Activated CD4-positive, alpha-beta T cell treated with anti-CD3 and anti-CD28 coated beads, Interleukin-2, amount 50 U/mL, for 16 hours (primary cell): ENCODE measurements at places on chromosomes 5 and 9.

GRCh38 chr5:159972538-159973362 is 36.2 kb upstream of the TTC1 start:
- DNase-seq, result no peak

- DNase-seq, result peak; percentile 14
These were observed 49.2 kb downstream of the EQTN start for GRCh38 chr9:27247756-27248155.

DNA sequence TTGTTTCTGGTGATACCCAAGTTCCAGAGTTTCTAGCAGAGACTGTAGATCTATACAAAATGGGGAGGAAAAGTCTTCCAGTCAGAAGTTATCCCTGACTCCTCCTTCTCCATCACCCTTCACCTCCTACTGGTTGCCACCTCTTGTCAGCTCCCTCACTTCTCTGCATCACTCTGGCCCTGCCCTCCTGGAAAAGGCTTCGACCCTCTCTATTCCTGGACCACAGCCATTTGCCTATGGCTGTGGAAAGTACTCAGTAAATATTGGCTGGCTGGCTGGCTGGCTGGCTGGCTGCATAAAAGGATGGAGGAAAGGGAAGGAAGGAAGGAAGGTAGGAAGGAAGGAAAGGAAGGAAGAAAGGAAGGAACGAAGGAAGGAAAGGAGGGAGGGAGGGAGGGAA is 32.7 kb upstream of the ABCA1 start:
- no peak for DNase-seq

DNA sequence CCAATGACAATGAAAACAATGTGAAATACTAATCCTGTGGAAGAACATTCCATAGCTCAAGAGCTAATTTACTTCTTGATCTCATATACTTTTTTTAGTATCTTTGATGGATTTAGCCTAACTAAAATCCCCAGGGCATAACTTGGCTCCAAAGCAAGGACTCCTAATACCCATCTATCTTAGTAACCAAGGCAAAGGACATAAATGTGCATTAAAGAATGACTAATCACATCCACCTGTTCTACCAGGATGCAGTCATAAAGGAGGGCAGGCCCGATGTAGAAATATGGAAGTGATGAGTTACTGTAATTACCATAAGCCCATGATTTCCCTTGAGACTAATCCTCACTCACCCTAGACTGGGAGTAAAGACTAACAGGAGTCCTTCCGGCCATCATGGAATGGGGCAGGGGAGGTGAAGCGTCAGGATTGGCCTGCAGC is 56.9 kb downstream of the KIF24 start:
- no peak for DNase-seq

GRCh38 chr9:135304886-135305285 is 174.7 kb upstream of the PPP1R26 start:
- no peak for DNase-seq

DNA sequence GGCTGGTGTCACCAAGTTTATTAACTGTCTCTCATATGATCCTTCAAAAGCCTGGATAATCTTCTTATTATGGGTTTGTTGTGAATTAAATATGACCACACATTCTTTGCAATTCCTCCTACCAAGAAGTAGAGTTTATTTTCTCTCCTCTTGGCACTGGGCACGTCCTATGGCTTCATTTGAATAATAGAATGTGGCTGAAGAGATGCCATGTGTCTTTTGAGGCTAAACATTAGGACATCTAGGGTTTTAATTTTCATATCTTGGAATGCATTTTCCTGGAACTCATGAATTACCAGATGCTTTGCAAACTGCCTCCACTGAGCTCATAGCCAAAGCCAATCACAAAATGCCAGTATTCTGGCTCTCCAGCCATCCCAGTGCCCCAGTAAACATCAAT is 19.9 kb upstream of the SCGB3A2 start:
- DNase-seq, result no peak

GRCh38 chr9:108759835-108760234 is 96.0 kb downstream of the ACTL7B start:
- no peak for DNase-seq

- no peak for DNase-seq
These were observed 810.4 kb upstream of the GRAMD2B start for GRCh38 chr5:125612776-125613175.

DNA sequence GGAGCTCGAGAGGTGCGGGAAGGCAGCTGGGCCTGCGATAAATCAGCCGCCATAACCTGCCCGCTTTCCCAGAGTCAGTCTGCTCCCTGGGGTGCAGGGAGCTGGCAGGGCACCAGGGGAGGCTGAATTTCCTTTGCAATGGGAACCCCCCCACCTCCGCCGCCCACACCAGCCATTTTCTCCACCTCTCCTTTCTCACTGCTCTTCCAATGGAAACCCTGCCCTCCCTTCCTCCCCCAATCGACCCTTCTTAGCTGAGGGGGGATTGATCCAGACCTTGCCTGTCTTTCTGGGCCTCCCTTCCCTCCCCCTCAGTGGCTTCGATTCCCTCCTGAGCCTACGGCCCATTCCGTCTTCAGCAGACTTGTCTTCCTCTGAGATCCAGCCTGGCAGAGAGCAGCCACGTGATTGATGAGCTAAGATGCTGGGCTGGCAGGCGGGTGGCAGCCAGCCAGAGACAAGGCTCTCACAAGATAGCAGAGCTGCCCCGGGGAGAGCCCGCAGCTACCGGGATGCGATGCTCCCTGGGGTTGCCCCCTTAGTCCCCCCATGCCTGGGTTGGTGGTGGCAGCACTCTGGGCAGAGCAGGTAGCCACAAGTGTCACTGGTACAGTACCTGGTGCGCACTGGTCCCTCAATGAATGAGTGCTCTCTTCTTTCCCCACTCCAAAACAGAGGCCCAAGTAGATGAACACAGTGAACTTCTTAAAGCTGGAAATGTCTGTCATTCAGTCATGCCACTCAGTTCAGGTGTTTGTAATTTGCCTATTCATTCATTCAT is 53.7 kb upstream of the FABP6 start:
- no peak for DNase-seq

- peak; percentile 50 for DNase-seq
These were observed 29.4 kb upstream of the RECK start for GRCh38 chr9:36007316-36007708.

DNA sequence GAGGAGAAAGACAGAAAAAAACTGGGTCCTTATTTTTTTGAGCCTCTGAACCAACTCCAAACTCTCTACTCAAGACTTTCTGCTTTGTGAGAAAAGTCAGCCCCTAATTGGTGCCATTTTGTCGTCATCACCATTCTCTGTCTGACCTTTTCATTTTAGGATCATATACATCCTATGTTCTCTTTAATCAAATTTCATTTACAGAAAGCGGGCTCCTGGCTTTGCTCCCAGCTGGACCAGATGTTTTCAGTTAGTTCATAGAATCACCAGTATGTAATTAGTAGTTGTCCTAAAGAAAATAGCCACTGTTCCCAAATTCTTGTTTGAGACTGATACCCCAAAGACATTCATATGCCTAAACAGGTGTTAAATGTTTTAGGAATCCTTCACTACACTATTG is 28.6 kb upstream of the SLCO4C1 start:
- no peak for DNase-seq

DNA sequence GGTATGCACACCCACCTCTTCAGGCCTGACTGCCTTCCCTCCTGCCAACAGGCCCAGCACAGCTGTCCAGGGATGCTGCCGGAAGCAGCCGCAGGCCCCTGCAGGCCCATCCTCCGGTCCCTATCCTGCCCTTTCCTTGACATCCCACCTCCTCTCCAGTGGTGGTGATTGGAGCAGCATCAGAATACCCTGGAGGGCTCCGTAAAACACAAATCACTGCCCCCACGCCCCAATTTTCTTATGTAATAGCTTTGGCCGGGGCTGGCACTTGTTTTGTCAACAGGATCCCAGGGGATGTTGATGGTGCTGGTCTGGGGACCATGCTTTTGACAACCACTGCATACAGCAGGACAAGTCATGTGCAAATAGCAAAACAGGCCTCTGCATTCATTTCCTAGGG is 274.5 kb downstream of the GADD45G start:
- no peak for DNase-seq

DNA sequence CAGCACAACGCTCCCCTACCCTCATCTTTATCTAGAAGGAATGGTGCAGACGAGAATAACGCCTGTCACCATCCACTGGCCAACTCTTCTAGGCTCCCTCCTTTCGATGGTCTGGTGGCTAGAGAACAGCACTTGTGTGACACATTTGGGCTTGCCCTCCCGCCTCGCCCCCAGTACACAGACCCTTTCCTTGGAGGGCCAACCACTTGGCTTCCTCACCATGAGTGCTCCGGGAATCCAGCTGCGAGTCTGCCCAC is 1.4 kb downstream of the GNAQ start:
- DNase-seq, result peak; percentile 37

DNA sequence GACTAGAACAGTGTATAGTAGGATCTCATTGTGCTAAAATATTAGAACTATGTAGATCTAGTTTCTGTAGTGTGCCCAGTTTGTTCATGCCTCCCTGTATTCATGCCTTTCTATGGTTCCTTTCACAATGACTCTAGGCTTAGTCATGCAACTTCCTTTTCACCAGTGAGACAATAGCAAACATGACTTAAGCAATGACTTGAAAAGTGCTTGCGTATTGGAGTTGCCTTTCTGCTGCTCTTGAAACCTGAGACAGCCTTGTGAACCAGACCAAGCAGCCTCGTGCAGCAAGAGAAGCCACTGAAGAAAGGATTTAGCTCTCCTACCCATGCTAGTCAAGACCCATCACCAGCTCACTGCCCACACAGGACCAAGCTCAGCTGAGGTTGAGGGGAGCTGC is 294.5 kb upstream of the TAS2R1 start:
- DNase-seq, result peak; percentile 40

DNA sequence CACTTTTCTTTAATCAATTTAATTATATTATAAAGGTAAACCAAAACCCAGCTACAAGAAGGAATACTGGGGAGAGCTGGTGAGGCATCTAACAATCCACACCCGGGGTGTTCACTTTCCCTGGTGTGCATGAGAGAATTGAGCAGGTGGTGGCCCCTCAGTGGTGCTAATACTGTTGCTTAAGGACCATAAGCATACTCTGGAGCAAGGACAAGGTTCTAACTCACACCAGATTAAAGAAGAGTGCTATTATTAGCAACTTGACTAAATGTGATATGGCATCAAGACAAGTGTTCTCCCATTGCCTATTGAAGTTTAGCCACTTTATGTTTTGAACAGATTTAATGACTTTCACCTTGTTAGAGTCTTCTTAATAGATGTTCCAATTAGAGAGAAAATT is 8.8 kb downstream of the RGS7BP start:
- DNase-seq, result no peak

GRCh38 chr5:139363937-139364336 is 19.2 kb downstream of the SLC23A1 start:
- no peak for DNase-seq

DNA sequence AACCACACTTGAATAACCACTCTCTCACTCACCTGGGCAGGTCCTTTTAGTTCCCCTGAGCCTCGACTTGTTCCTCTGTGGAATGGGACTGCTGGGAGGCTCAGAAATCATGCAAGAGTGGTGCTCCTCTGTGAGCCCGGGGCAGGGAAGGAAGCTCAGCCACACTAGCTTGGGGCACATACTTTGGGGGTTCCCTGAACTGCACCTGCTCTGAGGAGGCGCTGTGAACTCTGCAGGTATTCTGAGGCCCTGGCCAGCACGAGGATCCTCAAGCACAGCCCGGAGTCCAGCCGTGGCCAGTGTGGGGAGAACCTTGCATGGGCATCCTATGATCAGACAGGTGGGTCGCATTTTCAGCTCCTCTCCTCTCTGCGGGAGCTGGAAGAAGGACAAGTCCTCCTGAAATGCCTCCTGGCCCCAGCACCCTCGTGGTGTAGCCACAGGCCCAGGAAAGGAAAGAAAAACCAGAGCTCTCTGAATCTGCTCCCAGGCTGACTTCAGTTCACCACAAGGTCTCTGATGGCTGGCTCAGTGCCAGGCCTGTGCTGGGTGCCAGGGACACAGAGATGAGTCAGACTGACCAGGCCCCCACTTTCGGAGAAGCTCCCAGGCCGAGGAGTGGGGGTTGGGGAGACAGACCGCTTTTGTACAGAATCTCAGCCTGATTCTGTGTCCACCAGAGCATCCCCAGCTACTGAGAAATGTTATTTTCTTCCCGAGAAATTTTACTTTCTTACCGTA is 11.9 kb downstream of the GLIPR2 start:
- DNase-seq, result peak; percentile 90

DNA sequence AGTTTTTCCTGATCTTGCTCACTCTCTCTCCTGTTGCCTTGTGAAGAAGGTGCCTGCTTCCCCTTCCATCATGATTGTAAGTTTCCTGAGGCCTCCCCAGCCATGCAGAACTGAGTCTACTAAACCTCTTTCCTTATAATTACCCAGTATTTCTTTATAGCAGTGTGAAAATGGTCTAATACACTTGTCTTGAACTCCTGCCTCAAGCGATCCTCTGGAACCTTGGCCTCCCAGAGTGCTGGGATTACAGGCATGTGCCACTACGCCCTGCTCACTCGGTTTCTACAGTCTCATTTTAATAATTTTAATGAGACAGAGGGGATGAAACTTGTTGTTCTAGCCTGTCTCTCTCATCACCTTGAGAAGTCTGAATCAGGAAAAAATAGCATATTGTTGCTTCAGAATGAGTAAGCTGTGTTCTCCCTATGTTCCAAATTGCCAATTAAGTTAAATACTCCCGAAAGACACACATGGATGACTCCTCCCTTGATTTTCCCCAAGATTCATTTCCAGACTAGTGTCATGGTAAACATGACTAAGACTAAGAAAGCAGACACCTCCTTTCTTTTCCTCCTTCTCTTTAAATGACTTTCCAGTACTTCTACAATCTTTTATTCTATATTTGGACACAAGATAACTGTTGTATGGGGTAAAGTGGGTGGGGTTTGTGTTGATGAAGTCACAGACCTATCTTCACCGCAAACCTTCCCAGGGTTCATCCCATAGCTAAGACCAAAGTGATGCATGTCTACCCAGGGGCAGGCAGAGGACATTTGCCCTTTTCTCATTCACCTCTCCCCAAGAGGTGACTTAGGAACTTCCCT is 7.8 kb upstream of the DNAJC18 start:
- peak; percentile 94 for DNase-seq

DNA sequence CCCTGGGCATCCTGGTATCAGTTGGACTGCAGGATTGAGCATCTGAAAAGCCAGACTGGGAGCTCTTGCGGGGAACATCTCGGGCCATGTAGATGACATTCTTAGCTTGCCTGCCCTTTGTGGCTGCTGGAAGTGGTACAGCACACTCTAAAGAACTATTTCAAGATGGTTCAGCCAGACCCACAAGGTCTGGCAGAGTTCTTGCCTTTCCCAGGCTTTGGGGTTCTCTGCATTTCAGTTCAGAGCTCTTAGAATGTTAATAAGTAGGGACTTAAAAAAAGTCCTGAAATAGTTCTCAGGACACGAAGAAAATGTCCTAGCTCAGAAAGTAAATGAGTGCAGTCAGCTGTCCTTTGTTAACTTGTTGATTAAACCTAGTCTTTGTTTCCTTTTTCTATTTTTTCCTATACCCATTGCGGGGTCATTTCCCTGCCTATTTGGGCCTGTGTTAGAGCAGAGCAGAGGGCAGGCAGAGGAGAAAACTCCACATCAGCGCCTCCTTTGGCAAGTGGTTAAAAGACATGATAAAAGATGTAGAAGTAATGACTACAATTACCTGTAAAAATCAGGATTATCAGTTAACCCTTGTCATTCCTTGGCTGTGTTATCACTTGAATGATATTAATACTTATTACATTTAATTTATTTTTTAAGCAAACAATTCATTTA is 291.5 kb downstream of the ZSWIM6 start:
- no peak for DNase-seq

- no peak for DNase-seq
These were observed 586.6 kb downstream of the NR2F1-AS1 start for GRCh38 chr5:92994392-92994791.
